ENCODE measurements at places on chromosomes 2 and 18.

DNA sequence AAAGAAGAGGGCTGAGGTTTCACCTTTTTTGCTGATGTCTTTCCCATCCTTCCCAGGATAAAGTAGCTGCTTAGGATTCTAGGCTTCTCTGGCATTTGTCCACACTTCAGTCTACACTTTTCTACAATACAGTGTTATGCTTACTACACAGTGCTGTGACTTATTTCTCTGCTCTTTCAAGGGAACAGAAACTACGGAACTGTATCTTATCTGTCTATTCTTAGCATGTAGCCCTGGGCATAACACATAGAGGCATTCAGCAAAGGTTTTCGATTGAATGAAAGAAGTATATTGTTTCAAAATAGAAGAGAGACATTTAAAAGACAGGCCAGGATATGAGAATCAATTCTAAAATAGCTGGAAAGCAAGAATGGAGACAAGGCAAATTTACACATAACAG is 110.9 kb downstream of the ARHGEF33 start:
- DNase-seq = no peak

- DNase-seq = no peak
These were observed 2.3 kb downstream of the HOXD11 start for GRCh38 chr2:176109192-176109901.

GRCh38 chr2:31415421-31415820 is 879 bp upstream of the XDH start:
- DNase-seq = no peak

GRCh38 chr2:241598061-241598460 is 38.9 kb downstream of the THAP4 start:
- no peak for DNase-seq

- DNase-seq = peak; percentile 30
These were observed 1386.4 kb upstream of the ZEB2 start for GRCh38 chr2:145906354-145906753.

GRCh38 chr2:65800998-65801397 is 368.6 kb upstream of the SPRED2 start:
- DNase-seq = no peak
